NCI-H82 (cell line): ENCODE measurements at places on chromosomes 5 and 9.

DNA sequence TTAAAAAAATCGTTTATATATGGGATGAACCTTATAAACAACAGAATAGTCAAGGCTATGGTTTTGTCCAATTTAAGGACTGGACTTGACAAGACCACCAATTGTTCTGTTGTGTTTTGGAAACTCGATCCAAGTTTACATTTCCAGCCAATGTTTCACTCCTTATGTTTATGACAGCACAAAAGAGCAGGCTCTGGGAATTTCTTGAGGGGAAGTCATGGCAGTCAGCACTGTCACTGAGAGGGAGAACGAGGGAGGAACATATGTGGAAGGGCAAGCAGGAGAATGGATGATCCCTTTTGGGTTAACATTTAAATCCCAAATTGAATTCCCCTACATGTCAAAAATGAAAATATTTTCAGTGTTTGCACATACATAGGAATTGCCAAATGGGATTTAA, 292.5 kb downstream of the MARCHF11 start:
- no peak for DNase-seq

GRCh38 chr5:151205411-151205810, 18.5 kb downstream of the CCDC69 start:
- no peak for DNase-seq

- no peak for DNase-seq
Observed at GRCh38 chr5:151675611-151676313, 11.0 kb downstream of the SPARC start.

DNA sequence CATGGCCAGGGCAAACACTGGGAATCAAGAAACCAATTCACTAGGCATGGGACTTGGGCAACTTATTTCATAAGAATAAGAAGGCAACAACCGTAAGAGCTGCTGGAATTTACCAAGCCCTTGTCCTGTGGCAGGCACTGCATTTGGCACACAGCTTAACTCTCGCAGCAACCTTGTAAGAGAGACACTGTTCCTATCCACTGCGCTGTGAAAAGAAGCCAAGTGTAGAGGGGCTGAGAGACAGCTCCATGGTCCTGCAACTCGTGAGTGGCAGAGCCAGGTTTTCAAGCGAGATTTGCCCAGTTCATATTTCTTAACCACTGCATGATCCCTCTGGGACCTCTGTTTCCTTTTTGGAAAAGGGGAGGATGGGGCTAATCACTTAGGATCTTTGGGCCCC, 129.3 kb upstream of the STC2 start:
- no peak for DNase-seq

DNA sequence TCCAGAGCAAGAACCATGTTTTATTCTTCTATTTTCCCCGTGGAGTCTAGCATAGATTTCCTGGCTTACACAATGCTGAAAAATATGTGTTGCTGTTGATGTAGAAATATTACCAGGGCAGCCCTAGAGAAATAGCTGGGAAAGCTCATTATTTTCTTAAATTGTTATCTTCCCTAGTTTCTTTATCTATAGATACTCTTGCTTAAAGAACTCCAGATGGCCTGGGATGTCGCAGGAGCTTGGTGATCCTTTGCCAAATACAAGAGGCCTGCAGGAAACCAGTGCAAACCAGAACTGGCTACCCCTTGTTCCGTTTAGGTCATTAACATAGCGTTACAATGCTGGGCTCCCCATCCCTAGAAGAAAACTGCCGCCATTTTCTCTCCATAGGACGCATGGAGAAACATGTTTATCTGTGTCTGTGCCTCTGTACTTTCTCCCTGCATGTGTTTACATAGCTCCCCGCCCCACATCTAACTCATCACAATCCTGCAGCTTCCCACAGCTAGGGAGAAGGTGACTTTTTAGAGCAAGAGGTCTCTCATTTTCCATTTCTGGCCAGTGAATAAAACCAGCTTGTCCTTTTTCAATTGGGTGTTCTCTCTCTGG, 6.4 kb downstream of the PRLR start:
- DNase-seq: no peak

- no peak for DNase-seq
Observed at GRCh38 chr9:83035143-83035542, 27.8 kb downstream of the RASEF start.

DNA sequence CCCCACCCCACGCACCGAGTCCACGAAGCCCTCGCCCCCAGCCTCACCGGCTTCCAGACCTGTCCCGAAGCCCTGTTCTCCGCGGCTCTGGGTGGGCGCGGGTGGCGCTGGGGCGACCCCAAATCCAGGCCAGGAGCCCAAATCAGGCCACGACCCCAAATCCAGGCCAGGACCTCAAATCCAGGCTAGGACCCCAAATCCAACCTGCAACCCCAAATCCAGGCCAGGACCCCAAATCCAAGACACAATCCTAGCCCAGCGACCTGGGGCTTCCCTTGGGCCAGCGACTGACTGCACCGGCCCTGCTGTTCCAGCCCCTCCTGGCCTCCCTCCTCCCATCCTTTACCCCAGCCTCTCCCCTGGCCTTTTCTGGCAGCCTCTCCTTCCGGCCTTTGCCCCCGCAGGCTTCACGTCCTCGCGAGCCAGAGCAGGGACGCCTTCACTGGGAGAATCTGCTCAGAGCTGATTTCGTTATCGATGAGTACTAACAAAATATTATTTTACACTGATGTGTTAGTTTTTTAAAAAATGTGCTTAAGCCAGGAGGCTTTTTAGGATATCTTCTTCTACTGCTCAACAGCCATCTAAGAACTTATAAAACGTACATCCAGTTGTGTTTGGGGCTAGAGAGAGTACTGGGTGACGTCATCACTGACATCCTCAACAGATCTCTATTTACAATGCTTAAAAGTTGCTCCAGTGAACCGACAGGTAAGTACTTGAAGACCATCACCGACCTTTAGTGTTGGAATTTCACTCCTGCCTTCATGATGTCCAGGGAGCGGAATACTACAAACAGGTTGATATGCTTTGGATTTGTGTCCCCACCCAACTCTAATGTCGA, 34.7 kb downstream of the TRIP13 start:
- DNase-seq: no peak

- DNase-seq: no peak
Observed at GRCh38 chr9:108691614-108692013, 164.2 kb downstream of the ACTL7B start.

GRCh38 chr9:17230646-17231045, 95.8 kb downstream of the CNTLN start:
- DNase-seq: no peak

GRCh38 chr9:122366074-122366660, 4.7 kb upstream of the PTGS1 start:
- peak; percentile 29 for DNase-seq

- DNase-seq: no peak
Observed at GRCh38 chr9:90393365-90394152, 249.1 kb downstream of the DIRAS2 start.

- DNase-seq: no peak
Observed at GRCh38 chr9:130129432-130130061, 42.7 kb upstream of the NCS1 start.

DNA sequence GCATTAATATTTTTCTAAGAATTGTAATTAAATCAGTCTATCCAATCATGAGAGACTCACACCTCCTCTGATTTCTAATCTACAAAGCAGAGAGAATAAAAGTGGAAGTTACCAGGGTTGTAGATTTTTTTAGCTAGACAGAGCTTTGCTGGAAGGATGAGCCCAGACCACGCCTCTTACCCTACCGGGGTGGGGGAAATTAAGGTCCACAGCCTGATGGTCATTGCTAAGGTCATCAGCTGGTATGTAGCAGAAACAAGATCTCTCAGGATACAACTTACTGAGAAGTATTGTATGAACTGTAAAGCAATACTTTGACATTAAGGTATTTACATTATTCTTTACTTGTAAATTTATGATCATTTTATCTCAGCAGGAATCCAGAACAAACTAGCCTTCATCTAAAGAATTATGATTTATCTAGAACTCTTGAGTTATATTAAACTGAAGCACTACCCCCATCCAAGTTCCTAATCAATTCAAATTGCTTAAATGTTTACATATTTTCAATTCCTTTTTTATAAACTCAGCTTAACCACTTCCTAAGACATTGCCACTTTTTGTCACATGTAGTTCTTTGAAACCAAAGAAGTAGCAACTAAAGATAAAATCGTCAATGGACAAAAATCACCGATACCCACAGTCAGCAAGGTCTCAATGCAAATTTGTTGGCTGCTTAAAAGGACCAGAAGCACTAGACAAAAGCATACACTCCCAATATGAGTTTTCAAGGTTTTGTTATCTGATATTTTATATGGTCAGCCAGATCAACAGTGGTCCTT, 225.8 kb upstream of the DAPK1 start:
- DNase-seq: no peak

- DNase-seq: no peak
Observed at GRCh38 chr5:458547-459353, 15.8 kb downstream of the EXOC3 start.

DNA sequence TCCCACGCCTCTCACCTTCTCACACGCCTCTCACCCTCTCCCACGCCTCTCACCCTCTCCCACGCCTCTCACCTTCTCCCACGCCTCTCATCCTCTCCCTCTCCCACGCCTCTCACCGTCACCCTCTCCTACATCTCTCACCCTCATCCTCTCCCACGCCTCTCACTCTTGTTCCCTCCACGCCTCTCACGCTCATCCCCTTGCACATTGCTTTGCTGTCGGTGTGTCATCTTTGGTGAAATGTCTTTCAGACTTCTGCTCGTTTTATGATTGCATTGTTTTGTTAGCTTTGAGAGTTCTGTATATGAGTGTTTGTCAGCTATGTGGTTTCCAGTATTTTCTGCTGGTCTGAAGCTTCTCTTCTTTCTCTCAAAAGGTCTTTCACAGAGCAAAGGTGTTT, 102.7 kb downstream of the EHMT1 start:
- DNase-seq: no peak

GRCh38 chr9:89026876-89027275, 35.6 kb downstream of the S1PR3 start:
- DNase-seq: no peak

GRCh38 chr5:36573438-36573837, 33.0 kb upstream of the SLC1A3 start:
- no peak for DNase-seq

DNA sequence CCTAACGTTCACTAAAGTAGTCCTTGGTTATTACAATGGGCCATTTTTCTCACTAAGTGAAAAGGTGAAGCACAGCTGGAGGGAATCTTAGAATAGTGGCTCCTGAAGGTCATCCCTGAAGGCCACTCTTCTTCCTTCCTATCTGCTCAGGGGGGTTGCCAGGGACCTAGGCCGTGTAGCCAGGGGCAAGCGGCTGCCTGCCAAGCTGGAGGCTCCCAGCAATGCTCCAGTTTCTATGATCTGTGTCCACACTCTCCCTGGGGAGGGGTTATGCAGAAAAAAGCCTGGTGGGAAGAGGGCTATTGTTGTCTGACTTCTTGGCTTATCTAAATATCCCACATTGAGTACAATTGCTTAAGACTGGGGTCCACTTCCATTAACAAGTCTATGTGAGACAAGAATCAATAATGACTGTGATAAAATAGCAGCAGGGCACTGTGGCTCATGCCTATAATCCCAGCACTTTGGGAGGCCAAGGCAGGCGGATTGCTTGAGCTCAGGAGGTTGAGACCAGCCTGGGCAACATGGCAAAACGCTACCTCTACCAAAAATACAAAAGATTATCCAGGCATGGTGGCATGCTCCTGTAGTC, 3.8 kb downstream of the NMRK1 start:
- DNase-seq: no peak

GRCh38 chr5:660491-661030, 32.6 kb downstream of the TPPP start:
- no peak for DNase-seq

DNA sequence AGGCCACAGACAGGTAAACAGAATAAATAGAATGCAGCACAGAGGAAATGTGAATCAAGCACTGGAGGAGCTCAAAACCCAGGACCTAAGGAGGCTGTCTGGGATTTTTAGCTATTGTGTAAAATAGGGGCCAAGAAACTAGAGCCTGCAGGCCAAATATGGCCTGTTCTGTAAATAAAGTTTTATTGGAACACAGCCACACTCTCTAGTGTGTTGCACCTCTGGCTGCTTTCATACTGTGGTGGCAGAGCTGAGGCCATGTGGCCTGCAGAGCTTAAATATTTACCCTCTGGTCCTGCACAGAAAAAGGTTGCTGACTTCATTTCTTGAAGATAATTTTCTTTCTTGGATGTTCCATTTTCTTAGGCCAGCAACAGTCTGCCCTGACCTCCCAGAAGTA, 136.4 kb downstream of the WDR41 start:
- no peak for DNase-seq
